ENCODE measurements at places on chromosomes 3 and 15. TPM values are rescaled to one million over a fixed set of nuclear protein-coding genes. Genes with fewer than 3 reads are reported as not detected.

- DNase-seq = no peak
Observed at GRCh38 chr15:87843312-87843711, 413.2 kb downstream of the NTRK3 start.

- DNase-seq = no peak
Observed at GRCh38 chr3:65576966-65577365, 461.8 kb downstream of the MAGI1 start.

GRCh38 chr15:89244574-89244903 is 760 bp downstream of the FANCI start:
- DNase-seq = no peak

GRCh38 chr3:178217479-178217878 is 318.8 kb upstream of the KCNMB2 start:
- no peak for DNase-seq

- no peak for DNase-seq
Observed at GRCh38 chr15:75923756-75924155, 20.1 kb downstream of the FBXO22 start.

- DNase-seq = no peak
Observed at GRCh38 chr3:55565521-55565920, 78.4 kb upstream of the WNT5A start.

The GRM2 gene
- under 0.01 TPM for total RNA-seq

The PLIN1 gene
- total RNA-seq = not detected

The DPH3 gene
- 24.8 TPM for total RNA-seq

All from glomerular endothelial cell (primary cell).